ENCODE measurements at places on chromosomes 1 and 21.

GRCh38 chr1:204295671-204296070 lies 64.1 kb downstream of the PLEKHA6 start:
- no peak for DNase-seq

- DNase-seq: peak; percentile 33
Measured at GRCh38 chr1:243575070-243575469, 275.0 kb downstream of the AKT3 start.

- no peak for DNase-seq
Measured at GRCh38 chr1:15945832-15946448, 30.0 kb downstream of the ZBTB17 start.

DNA sequence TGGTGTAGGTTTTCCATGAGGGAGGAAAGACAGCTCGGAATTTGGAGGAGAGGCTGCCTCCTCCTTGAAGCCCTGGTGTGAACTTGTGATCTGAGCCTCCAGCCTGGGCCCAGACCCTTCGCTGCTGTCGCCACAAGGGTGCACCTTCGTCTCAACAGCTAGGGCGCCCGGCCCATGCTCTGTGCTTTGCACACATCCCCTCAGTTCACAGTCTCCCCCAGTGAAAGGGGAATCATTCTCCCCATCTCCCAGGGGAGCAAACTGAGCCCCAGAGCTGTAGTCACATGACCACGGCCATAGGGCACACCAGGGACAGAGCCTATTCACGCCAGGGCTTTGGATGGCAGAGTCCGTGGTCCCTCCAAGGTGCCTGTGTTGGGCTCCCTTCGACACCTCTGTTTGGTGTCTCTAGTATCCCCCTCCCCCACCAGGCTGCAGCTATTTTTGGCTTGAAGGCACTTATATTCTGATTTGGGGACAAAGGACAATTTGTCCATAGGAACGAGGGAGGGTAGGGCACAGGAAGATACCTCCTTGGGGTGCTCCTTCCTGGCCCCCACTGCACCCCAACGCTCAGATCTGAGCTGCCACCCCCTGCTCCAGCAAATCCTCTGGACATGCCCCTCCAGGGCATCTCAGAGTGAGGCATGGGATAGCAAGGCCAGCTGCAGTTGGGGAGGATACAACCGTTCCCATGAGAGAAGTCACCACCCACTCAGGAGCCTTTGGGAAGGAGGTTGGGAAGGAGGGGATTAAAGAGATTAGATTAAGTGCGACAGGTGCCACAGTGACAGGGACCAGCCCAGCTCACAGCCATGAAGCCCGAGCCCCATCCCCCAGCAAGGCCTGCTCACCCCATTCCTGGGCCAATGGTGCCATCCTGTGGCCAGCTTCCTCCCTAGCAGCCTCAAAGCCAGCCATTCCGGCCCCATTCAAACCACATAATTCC lies 15.7 kb downstream of the MATN1 start:
- peak; percentile 52 for DNase-seq

- DNase-seq: peak; percentile 93
Measured at GRCh38 chr1:97906567-97907241, 14.1 kb downstream of the DPYD start.

- no peak for DNase-seq
Measured at GRCh38 chr1:46086576-46086975, 45.9 kb downstream of the PIK3R3 start.

DNA sequence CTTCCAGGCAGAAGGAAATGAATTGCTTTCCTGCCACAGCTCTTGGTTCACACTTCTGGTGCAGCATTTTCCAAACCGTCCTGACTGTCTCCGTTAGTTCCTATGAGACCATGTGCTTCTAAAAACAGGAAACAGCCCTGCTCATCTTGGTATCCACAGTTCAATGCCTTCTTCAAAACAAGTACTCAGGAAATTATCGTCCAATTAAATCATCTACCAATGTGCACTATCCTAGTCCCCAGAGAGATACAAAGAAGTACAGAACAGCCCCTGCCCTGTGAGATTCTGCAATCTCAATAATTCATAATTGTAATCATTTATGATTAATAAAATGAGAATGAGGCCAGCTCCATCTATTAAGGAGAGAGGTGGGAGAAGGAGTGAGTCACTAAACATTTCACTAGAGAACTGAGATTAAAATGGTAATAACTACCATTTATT lies 11.2 kb downstream of the CLEC20A start:
- no peak for DNase-seq

- no peak for DNase-seq
Measured at GRCh38 chr1:45304311-45305081, 22.2 kb upstream of the HPDL start.

DNA sequence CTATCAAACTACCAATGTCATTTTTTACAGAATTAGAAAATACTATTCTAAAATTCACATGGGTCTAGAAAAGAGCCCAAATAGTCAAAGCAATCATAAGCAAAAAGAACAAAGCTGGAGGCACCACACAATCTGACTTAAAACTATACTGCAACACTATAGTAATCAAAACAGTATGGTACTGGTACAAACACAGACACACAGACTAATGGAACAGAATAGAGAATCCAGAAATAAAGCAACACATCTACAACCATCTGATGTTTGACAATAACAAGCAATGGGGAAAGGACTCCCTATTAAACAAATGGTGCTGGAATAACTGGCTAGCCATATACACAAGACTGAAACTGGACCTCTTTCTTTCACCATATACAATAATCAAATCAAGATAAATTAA lies 39.8 kb downstream of the CD53 start:
- no peak for DNase-seq

DNA sequence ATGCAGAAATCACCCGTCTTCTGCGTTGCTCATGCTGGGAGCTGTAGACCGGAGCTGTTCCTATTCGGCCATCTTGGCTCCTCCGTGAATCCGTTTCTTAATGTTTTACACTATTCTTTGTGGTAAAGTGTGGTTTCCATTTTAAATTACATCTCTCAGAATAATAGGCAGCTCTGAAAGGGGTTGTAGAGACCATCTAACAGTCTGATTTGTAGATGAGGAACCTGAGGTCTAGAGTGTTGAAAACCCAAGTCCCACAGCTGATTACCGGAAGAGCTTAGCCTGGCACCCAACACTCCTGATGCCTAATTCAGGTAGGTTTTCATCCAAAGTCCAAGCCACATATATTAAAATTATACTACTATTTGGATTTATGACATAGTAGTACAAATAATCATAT lies 144.0 kb downstream of the LEPR start:
- DNase-seq: no peak

All from astrocyte of the spinal cord (primary cell).